ENCODE measurements at places on chromosomes 11 and 22.

- DNase-seq: no peak
Observed at GRCh38 chr11:48049036-48049435, 68.7 kb downstream of the PTPRJ start.

DNA sequence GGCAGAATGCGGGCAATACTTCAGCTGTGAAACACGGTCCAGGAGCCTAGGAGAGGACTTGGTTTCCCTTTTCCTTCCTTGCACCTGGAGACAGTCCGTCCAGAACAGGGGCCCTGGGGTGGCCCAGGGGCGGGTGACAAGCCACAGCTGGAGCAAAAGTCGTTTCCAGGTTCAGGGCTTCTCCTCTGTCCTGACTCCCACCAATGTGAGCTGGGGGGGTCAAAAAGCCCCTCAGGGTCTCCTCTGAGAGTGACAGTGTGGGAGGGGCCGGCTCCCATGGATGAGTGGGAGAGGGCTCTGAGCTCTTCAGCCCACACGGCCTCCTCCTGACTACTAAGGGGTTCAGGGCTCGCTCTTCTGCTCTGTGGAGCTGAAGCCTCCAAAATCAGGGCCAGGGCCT lies 20.1 kb upstream of the ARFGAP3 start:
- DNase-seq: no peak

GRCh38 chr11:116225784-116226585 lies 546.8 kb downstream of the BUD13 start:
- DNase-seq: no peak

- DNase-seq: no peak
Observed at GRCh38 chr11:121448431-121448941, 3.6 kb upstream of the SORL1 start.

GRCh38 chr11:16902182-16902581 lies 112.0 kb downstream of the PLEKHA7 start:
- DNase-seq: no peak

DNA sequence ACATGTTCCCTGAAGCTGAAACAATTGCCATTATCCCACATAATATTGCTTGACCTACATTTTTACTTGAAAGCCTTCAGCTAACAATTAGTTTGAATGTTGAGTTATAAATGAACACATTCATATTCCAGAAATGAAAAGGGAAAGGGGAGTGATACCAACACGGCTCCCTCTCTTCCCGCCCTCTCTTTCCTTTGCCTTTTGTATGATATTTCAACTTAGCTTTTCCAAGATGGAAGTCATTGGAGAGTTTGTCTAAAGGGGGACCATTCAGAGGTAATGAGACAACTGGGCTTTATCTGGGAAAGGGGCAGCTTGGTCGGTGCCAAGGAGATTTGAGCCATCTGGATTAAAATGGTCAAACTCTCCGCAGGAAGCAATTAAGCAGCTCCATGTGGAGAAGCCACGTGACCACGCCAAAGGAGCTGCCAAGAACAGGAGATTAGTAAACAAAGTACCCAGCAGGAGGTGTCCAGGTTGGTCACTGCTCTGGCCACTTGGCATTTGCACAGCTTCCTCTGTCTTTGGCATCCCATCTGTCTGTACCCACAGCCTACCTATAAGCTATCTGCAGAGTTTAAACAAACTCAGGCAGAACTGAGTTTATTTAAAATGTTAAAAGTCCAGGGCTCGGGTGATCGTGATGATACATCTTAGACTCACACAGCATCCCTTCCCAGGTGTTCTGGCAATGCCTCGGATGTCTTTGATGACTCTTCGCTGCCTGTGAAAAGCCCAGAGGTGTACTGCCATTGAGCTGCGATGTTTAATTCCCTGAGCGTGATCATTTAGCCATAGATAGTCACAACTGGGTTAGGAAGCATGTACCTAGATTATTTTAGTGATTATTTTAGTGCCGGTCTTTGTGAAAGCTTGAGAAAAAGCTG lies 735.9 kb downstream of the NTM start:
- no peak for DNase-seq

GRCh38 chr22:19492504-19493174 lies 12.9 kb downstream of the CDC45 start:
- DNase-seq: no peak

GRCh38 chr22:30115705-30116104 lies 35.4 kb downstream of the HORMAD2 start:
- DNase-seq: no peak

DNA sequence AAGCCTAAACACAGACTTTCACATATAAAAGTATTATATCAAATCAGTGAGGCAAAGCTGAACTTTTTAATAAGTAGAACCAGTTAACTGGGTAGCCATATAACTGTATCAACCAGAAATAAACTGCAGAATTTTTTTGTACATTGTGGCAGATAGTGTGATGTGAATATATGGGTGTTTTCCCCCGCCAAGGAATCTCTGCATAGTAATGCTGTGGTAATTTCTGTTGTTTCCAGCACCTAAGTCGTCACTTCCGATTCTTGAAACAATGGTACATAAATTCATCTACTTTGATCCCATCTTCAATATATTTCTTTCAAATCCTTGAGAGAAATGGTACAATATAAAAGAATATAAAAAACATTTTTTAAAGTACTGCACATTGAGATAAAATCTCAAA lies 39.6 kb downstream of the NARS2 start:
- no peak for DNase-seq

DNA sequence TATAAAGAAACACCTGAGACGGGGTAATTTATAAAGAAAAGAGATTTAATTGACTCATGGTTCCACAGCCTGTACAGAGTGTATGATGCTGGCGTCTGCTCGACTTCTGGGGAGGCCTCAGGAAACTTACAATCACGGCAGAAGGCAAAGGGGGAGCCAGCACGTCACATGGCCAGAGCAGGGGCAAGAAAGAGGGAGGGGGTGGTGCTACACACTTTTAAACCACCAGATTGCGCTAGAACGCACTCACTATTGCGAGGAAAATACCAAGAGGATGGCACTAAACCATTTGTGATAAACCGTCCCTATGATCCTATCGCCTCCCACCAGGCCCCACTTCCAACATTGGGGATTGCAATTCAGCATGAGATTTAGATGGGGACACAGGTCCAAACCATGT lies 79.7 kb upstream of the CARD18 start:
- no peak for DNase-seq

DNA sequence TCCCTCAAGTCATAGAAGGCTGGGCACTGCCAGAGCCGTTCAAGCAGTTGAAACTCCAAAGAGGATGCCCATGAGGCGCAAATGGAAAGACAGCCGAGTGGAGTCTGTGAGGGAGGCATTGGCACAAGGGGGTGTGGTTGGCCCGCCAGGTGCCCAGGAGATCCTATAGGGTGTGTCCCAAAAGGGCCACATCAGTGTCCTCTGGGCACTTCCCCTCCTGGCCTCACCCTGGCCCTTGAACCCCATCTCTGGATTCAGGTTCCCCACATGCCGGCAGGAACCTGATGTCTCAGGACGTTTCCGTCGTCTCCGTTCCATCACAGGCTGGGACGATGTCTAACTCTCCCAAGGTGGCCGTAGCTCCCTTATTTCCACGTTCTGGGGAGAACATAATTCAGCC lies 54.3 kb downstream of the SBF1 start:
- DNase-seq: no peak

DNA sequence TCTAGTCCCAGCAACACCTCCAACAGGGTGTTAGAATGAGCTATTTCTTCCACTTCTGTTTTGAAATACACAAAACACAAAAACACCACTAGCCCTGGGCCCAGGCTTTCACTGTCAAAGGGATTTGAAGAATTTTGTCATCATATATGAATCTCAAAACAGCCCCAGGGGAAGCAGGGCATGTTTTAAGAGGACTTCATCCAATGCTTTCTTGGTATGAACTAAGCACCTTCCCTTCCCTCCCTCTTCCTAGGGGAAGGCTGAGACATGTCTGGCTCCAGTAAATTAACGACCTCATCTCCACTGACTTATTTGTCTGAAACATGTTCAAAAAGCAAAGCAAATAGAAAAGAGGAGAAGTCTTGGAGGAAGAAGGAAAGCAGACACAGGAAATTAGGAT lies 75.7 kb upstream of the INCENP start:
- DNase-seq: no peak
